ENCODE measurements at places on chromosomes 5 and 9.

DNA sequence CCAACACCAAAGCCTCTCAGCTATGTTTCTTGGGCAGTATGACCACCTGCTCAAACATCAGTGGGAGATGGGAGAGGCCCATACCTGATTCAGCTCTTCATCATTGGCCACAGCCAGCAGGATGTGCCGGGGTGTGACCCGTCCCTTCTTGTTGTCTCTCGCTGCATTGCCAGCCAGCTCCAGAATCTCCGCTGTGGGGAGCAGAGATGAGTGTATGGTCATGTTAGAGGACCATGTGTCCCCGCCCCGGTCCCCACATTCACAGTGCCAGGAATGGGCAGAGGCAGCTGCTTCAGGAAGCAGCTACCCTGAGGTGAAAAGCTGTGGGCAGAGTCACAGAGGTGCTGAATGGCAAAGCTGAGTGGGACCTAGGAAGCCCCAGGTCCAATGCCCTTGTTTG is 29.1 kb downstream of the MACROH2A1 start:
- DNase-seq = no peak

GRCh38 chr5:68277431-68277830 is 61.9 kb downstream of the PIK3R1 start:
- DNase-seq = no peak

GRCh38 chr9:71783120-71783523 is 14.8 kb upstream of the CEMIP2 start:
- DNase-seq = no peak

GRCh38 chr5:139660105-139660922 is 12.2 kb downstream of the CXXC5 start:
- peak; percentile 89 for DNase-seq

- DNase-seq = no peak
These were observed 11.9 kb downstream of the GNPDA1 start for GRCh38 chr5:142000704-142001484.

- DNase-seq = no peak
These were observed 17.4 kb downstream of the LMNB1 start for GRCh38 chr5:126794157-126794828.

- DNase-seq = no peak
These were observed 30.4 kb upstream of the SLIT3 start for GRCh38 chr5:169331292-169331852.

DNA sequence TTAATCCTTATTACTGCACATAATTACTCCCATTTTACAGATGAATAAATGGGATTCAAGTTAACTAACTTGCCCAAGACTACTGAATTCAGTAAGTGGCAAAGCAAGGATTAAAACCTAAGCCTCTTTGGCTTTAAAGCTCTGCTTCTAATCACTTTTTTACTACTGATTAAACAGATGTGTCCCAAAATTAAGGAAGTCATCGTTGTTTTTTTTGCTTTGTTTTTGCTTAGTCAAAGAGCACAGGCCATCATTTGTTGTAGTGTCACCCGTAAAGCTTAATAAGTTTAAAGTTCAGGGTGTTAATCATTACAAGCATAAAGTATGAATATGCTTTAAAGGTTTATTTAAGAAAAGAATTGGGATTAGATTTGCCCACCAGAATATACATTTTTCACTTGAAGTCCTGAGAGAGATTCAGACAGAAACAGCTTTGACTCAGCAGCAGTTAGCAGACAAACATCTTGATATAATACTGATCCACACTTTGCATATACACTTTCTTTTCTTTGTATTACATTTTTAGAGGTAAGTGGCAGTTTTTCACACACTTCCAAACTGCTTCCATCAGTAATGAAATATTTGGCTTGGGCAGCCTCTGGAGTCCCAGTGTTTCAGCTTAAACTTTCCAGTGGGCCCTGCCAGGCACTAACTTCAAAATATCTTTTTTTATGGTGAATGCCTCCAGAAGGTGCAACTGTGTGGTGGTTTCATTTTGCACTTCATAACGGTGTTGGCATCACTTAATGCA is 52.7 kb downstream of the PIK3R1 start:
- no peak for DNase-seq

- no peak for DNase-seq
These were observed 121.4 kb downstream of the DOCK8 start for GRCh38 chr9:336039-336438.

DNA sequence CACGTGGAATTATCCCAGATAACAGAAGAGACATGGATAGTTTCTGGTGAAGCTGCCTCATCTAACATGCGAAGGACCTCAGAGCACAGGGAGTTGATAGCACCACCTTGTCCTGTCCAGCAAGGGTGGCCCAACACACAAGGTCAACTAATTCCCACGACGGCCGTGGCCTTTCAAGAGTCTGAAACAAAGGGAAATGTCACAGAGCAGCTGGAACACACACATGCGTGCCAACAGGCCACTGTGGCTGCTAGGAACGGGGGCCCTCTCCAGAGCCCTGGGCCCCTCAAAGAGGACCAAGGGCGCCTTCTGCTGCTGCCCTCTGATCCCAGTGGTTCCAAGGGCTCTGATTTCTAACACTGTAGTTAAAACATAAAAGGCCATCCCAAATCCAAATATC is 50.7 kb downstream of the SECISBP2 start:
- DNase-seq = no peak

- DNase-seq = no peak
These were observed 399.2 kb upstream of the GRAMD2B start for GRCh38 chr5:126023994-126024441.

DNA sequence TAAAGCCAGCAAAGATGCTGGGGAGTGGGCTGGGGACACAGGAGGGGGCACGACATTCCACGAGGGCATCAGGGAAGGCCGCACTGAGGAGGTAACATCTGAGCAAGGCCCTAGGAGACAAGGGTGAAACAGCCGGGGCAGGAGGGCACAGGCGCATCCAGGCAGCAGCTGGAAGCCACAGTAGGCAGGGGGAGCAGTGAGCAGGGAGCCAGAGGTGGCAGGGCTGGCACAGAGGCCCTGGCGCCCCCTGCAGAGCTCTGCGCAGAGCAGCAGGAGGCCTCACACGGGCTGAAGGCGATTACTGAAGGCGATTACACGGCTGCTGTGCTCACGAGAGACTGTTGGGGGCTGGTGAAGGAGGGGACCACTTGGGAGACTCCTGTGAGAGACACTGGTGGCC is 15.4 kb downstream of the LMAN2 start:
- DNase-seq = no peak

- no peak for DNase-seq
These were observed 700.3 kb downstream of the PTPRD start for GRCh38 chr9:9912459-9912858.

Measured in hypothalamus (tissue), 51 donors.